ENCODE measurements at places on chromosomes 16 and 17.
A peak's percentile ranks its signal among the peaks of the same experiment; 100 is the strongest.

DNA sequence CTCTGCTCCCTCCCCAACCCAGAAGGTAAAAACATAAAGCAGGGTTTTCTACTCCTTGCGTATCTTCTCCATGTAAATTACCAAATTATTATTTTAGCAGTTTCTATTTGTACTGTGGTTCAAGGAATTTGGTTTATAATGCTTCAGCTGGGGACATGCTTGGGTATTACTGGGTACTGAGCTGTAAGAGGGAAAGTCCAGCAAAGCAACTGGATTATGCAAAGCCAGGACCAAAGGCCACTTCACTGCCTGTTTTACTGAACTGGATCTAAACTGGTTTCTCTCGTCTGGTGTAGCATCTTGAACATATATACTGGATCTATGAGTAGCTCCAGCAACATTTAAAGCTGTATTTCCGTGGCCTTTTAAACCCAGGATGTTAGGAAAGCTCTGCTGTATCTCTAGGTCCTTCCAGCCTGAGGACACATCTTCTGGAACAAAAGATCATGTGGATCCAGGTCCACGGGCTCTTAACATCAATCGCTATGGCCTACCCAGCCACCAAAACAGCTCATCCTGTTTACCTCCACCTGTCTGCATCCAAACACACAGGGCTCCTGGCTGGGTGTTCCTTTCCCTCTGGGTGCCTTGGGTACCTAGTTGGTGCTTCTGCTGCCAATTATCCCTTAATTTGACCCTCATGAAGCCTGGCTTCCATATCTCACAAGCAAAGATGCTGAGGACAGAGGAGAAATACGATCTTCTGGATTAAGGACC is 7.2 kb downstream of the PMP22 start:
- no peak for DNase-seq

DNA sequence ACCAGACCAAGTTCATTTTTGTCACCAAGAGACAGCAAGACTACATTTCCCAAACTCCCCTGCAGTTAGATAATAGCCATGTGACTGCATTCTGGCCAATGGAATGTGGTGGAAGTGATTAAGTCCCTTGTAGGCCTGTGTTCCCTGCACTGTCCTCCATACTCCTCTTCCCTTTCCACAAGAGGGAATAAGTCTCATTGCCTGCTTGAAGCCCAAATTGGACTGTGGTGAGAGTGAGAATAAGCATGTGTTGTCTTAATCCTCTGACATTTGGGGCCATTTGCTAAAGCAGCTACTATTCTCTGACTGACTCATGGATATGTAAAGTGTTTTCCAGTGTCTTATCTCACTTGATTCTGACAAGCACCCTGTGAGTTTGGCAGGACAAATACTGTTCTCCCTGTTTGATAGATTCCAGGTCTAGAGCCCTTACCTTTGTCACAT is 20.7 kb downstream of the PIK3R6 start:
- no peak for DNase-seq

DNA sequence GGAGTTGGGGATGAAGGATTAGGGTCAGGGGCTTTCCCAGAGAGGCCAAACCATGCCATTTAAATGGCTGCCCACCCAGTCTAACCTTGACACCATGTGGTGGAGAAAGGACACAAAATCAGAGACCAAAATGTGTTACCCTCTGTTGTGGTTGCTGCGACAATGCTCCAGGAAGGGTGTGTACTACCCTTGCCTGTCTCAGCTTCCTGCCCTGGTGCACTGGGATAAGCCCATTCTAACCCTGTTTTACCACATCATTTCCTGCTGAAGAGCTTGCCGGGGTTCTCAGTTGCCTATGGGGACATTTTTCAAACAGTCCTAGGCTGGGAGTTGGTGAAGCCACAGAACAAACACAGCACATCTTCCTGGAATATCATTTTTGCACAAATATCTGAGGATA is 4.9 kb downstream of the OR4D1 start:
- DNase-seq: no peak

DNA sequence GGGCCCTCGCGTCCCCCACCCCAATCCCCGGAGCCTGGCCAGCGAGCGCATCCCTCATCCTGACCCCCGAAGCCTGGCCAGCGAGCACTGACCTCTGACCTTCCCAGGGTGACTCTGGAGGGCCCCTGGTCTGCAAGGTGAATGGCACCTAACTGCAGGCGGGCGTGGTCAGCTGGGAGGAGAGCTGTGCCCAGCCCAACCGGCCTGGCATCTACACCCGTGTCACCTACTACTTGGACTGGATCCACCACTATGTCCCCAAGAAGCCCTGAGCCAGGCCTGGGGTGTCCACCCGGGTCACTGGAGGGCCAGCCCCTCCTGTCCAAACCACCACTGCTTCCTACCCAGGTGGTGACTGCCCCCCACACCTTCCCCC is 2.3 kb downstream of the TPSD1 start:
- no peak for DNase-seq

DNA sequence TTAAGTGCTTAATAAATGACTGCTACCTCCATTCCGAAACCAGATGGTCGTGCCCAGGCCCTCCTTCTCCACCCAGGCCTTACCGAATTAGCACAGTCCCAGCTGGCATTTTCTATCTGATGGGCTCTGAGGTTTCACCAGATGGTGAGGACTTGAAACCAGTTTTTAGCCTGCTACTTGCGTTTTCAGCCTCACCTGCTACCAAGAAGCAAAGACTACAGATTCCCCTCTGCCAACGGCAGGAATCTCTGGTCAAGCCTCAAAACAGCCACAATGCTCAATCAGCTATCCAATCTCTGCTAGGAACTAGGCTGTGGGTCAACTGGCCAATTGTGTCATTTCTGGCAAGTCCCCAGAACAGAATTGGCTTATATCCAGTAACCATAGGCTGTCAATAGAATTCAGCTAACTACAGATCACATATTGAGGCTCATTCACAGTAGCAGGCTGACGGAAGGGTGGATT is 11.7 kb downstream of the PECAM1 start:
- DNase-seq: no peak

DNA sequence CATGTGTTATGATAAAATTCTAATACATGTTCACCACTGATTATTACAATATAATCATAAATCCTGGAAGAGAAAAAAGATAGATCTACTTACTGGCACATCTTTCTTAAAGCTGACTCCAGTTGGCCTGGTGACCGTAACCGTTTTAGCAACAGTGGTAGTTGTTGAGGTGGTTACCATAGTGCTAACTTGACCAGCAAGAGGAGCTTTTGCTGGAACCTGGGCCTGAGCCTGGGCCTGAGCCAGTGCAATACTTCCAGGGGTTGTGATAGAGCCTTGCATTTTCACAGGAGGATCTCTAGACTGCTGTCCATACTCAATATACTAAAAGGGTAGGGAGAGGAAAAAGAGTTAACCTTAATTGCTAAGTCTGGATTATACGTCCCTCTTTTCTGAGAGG is 36.2 kb downstream of the SETD6 start:
- DNase-seq: no peak

GRCh38 chr17:14206891-14207290 is 29.8 kb downstream of the CDRT15 start:
- no peak for DNase-seq

- no peak for DNase-seq
Observed at GRCh38 chr16:22757202-22757601, 56.8 kb upstream of the HS3ST2 start.

DNA sequence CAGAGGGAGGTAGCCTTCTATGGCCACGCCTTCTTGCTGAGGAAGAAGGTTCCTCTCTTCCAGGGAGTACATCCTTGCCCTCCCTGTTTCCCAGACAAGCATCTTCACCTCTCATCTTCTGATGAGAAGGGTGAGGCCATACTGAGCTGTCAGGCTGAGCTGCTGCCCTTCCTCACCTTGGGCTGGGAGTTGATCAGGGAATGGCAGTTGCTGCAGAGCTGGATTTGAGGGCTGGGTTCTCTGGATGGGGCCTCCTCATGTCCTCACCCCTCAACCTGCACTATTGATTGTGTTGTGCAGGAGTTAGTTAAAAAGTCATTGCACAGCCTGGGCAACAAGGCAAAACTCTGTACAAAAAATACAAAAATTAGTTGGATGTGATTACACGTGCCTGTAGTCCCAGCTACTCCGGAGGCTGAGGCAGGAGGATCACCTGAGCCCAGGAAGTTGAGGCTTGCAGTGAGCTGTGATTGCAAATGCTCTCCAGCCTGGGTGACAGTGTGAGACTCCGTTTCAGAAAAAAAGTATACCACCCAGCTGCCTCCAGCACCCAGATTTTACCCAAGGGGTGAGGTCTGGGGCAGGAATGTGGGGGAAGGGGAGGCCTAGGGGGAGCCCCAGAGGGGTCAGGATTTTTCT is 2.0 kb downstream of the ERBB2 start:
- DNase-seq: no peak

GRCh38 chr17:78890498-78890897 is 12.5 kb downstream of the CEP295NL start:
- peak; percentile 35 for DNase-seq

GRCh38 chr16:65825191-65825856 is 541.2 kb upstream of the CDH5 start:
- no peak for DNase-seq

DNA sequence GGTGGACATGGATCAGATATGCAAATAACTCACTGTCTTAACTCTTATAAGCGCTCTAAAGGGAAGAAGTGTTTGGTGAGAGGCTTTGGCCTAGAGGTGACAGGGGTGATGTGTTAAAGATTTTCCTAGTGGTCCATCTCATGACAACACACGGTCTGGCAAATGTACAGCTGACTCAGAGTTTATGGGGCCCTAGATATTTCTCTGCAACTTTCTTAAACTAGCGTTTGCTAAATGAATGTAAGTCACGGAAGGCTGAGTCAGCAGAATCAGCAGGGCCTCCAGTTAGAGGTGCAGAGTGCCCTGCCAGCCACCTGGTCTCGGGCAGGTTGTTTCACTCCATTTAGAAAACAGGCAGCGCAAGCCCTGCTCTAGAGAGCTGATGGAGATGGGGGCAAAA is 40.1 kb downstream of the CLEC16A start:
- no peak for DNase-seq

- DNase-seq: no peak
Observed at GRCh38 chr17:46059486-46059885, 60.4 kb downstream of the STH start.

DNA sequence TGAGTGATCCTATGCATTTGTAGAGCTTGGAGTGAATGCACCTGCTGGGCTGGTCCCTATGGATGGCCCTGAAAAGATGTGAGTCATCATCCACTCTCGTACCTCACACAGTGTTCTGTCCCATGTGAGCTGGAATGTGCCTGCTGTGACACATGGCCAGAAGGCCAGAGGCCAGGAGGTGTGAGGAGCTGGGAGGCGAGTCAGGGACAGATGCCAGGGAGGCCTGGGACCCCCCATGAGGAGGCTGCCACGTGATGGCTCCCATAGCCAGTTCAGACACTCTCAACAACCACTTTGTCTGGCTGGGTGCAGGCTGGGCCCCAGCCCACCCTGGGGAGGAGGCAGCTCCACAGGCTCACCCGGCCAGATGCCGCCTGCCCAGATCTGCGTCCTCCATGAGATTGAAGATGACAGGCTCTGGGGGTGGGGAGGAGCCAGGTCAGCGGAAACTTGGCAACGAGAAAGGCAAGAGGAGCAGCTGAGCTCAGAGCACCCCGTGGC is 168.8 kb downstream of the C16orf78 start:
- no peak for DNase-seq

DNA sequence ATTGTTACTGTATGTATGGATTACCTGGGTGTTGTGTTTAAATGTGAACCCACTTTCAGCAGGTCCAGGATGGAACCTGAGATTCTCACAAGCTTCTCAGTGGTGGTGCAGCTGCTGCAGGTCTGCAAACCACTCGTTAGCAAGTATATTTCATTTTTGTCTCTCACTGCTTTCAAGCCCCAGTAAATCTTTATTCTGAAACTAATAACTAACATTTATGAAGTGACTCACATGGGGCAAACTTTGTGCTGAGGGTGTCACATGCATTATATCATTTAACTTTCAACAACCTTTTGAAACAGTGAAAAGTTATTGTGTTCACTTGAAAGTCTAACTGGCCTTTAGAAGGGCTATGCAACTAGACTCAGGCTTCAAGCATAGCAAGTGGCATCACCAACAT is 98.9 kb upstream of the DYNLRB2 start:
- DNase-seq: no peak

DNA sequence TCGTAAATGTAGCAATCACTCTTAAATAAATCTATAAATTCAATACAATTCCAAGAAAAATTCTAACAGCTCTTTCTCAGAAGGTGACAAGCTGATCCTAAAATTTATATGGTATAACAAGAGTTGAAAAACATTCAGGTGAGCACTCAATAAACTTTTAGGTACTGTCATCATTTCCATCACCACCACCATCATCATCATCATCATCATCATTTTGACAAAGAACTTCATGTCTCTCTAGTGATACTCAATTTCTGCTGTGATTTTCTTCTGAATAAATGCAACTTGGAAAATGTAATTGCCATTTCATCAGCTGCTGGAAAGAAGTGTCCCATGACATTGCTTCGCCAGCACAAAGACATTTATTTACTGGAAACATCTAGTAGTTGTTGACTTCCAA is 222.9 kb upstream of the IRX5 start:
- no peak for DNase-seq

GRCh38 chr17:40694584-40694983 is 9.0 kb downstream of the KRT24 start:
- no peak for DNase-seq

DNA sequence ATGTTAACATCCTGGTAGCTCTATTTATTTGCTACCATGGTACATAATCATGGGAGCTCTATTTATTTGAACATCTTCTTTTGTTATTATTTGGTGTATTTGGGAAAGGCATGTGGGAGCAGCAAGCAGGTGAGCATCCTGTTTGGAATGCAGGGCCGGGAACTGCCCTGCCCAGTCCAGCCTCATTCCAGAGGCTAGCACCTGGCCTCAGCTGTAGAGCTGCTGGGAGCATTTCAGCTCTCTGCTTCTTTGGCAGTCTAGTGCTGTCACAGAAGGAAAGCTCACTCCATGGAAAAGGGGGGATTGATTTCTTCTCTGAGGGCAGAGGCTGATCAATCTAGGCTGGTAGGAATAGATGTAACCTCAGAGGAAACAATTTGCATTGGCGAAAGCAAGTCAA is 112.5 kb downstream of the WWOX start:
- DNase-seq: no peak

GRCh38 chr17:75850928-75851692 is 4.0 kb downstream of the WBP2 start:
- no peak for DNase-seq

DNA sequence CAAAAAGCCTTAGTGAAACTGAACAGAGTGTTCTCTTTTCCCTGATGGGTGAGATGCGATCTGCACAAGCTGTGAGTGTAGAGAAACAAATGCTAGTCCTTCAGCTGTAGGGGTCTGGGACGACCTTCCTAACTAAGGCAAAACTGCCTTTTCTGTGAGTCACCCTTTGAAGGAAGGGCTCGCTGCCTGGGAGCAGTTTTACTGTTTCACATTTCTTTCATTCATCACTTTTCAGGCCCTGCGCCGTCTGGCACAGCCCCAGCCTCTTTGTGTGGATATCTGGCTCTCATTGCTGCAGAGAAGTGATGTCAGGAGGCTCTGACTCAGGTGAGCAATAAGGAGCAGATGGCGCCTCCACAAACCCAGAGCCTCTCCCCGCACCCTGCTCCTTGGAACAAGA is 57.4 kb downstream of the HS3ST3A1 start:
- DNase-seq: no peak
